ENCODE measurements at places on chromosomes 6 and 20.

- no peak for DNase-seq
Measured at GRCh38 chr6:32764048-32764447, 716 bp upstream of the HLA-DQB2 start.

DNA sequence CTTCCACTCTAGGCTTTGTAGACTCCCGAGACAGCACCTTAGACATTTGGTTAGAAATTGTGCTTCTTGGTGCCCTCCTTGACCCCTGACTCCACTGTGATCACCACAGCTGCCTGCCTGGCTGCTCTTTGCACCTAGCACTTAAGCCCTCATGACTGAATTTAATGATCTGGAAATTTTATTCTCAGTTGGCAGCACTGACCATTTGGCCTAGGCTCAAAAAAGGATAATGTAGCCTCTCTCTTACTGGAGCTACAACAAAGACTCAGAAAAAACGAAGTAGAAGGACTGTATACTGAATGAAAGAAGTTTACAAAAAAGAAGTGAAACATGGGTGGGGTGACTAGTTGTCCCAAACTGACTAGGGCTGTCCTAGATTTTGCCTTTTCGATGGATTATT lies 11.3 kb upstream of the ABRACL start:
- DNase-seq = peak; percentile 13

DNA sequence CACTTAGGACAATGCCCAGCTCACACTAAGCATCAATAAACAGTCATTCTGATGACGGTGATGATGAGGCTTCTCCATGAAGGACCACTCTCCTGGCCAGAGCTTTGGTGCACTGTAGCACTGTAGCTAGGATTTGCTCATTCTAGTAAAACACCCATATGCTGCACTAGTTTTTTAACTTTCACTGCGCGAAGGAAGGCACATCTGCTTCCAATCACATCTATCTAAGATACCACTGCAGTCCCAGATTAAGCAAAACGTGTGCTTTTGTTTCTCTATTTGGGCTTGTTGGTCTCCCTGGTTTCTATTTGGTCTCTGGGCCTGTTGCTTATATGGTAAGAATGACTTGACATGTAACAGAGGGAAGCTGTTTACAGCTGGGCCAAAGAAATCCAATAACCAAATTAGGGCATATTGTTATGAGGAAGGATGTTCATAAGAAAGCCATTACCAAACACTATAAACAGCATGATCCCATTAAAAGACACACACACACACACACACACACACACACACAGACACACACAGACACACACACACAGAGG lies 62.4 kb downstream of the FAM229B start:
- DNase-seq = no peak

GRCh38 chr6:120405947-120406346 lies 928.3 kb downstream of the TBC1D32 start:
- DNase-seq = no peak

DNA sequence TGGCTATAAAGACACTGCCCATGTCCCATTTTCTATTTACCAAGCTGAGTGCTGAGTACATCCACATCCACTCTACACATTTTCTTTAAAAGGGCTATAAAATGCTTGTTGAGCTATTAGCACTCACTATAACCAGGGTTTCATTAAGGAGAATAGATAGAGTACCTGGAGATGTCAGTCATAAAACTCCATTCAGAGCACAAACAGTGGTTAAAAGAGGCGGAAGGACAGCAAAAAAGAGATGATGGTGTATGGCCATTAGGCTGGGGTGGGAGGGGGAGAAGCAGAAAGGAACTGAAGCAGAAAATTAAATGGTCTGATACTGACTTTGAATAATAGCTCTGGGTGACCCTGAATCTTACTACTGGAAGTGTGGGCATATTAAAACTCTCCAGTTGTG lies 609.9 kb upstream of the MAP3K7 start:
- no peak for DNase-seq

GRCh38 chr6:162715601-162716000 lies 12.0 kb downstream of the PRKN start:
- DNase-seq = no peak

GRCh38 chr6:88167352-88167937 lies 1.3 kb upstream of the CNR1 start:
- DNase-seq = no peak

GRCh38 chr6:98828211-98828788 lies 6.1 kb upstream of the POU3F2 start:
- no peak for DNase-seq

DNA sequence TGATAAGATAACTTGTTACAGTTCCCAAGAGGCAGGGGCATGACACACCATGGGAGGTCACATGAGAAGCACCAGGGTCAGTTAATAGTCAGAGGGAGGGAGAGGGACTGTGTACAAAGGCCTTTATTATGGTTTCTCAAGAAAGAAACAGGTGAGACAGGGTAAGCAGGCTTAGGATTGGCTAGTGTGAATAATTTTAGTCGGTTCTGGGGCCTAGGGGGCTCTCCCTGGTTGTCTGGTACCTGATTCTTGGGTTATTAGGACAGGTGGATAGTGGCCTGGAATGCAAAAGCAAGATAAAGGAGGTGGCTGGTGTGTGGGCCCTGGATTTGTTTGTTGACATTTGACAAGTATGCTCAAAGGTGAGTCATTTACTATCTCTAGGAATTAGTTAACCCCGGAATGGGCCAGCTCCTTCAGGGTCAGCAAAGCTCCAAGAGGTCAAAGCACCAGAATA lies 49.4 kb upstream of the MCUR1 start:
- DNase-seq = no peak

Measured in RCC 7860 (cell line).